ENCODE measurements at places on chromosomes 3 and 15. TPM values are rescaled to one million over a fixed set of nuclear protein-coding genes. Genes with fewer than 3 reads are reported as not detected.

STXBP5L gene
- total RNA-seq: not detected

UNC13C gene
- total RNA-seq: not detected

DNA sequence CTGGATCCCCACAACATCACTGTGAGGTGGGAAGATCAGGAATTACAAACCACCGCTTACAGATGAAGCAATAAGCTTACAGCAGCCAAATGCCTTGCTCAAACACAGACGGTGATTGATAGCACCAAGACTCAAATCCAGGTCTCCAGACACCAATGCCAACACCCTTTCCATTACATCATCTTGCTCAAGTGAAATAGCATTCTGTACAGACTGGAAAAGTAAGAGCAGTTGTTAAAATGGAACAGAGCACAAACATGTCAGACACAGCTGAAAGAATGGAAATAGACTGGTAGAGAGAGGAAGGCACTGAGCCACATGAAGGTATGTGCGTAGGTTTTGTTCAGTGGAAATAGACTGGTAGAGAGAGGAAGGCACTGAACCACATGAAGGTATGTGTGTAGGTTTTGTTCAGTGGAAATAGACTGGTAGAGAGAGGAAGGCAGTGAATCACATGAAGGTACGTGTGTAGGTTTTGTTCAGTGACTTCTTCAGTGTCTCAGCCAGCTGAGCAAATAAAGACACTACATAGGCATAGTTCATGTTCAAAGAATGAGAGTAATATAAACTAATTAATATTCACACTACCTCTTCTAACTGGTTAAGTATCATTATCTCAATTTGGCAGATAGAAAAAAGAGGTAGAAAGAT, 15.6 kb downstream of the CLDN1 start:
- DNase-seq: no peak

- DNase-seq: no peak
These were observed 441.3 kb downstream of the MAGI1 start for GRCh38 chr3:65597226-65597951.

ACOX2 gene
- total RNA-seq: not detected

DNA sequence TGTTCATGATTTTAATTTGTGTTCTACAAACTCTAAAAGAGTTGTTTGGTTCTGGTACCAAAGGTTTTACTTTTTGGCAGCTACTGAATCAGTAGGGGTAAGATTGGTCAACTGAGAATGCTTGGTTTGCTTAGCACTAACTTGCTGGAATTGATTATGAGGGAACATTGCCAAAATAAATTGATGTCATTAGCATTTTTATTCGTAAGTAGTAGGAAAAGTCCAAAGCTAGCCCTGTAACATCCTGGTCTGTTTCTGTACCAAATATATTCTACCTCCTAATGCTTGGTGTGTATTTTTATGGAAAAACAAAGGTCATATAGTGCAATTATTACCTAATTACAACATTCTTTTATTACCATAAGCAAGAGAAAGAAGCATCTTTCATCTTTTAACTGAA, 35.9 kb upstream of the KPNA4 start:
- no peak for DNase-seq

DGKG gene
- 0.81 TPM for total RNA-seq

DNA sequence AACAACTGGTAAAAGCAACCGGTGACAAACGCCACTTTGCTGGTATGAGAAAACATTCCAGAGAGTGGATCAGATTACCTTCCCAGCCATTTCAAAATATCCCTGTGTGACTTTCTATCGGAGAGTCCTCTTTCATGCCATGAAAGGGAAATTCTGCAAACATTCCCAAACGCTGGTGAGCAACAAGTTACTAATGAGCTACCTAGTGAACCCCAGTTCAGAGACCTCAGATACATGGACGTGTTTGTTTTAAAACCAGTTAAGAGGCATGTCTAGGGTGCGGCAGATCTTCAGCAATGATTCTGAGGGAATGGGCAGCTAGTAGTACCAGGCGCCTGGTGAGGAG, 418.2 kb upstream of the NR2F2 start:
- DNase-seq: no peak

GRCh38 chr3:139689122-139689521, 11.3 kb upstream of the NMNAT3 start:
- no peak for DNase-seq

Data from CD4-positive, CD25-positive, alpha-beta regulatory T cell (primary cell).